Thymus (tissue), 14 donors: ENCODE measurements at places on chromosomes 12 and 14.

DNA sequence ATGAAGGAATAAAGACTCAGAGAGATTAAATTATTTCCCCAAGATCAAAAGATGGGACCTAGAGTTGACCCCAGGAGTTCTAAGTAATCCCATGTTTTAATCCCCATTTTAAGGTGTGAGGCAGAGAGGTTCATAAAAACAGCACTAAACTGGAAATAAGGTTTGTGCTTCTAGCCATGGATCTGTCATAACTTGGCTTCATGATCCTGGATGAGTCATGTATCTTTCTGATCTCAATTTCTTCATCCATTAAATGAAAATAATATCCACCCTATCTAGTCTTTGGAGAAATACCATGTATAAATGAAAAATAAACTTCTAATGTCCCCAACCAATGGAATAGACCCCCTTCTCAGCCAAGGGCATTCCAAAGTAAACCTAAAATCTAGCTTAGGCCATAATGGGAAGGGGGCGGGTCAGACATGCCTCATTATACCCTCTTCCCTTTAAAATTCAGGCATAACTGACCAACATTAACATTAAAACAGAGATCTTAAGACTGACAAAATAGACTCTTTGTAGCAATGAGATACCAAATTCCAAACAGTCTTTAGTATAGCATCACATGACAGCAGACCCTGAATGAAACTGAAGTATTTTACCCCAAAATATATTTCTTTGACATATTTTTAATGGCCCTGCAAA is 47.8 kb downstream of the SLC41A2 start:
- no peak overlapping the region for H3K27ac ChIP-seq
- DNase-seq: no peak
- no peaks in the 10 kb centered on the region for H3K36me3 ChIP-seq

DNA sequence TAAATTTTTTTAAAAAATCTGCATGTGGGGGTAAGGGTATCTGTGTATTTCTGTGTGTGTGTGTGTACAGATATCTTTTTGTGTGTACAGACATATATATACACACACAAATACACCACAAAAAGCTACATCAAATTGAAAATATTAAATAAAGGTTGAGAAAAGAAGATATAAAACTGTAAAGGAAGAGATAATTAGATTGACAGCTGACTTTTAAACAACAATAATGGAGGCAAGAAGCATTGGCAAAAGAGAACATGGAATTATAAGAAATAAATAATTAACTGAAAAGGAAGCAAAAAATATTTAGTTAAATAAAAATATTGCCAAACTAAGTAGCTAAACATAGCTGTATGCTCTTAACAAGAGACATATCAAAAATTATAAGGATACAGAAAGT is 291.4 kb downstream of the FSCB start:
- no peaks in the 10 kb centered on the region for H3K4me1 ChIP-seq
- DNase-seq: no peak

GRCh38 chr14:100138082-100138787 is 21.2 kb downstream of the DEGS2 start:
- peaks cover 97% of the 10 kb centered on the region for H3K36me3 ChIP-seq
- H3K4me1 ChIP-seq: no peaks in the 10 kb centered on the region
- DNase-seq: no peak
- H3K27me3 ChIP-seq: no peaks in the 10 kb centered on the region
- H3K27ac ChIP-seq: no peak overlapping the region

DNA sequence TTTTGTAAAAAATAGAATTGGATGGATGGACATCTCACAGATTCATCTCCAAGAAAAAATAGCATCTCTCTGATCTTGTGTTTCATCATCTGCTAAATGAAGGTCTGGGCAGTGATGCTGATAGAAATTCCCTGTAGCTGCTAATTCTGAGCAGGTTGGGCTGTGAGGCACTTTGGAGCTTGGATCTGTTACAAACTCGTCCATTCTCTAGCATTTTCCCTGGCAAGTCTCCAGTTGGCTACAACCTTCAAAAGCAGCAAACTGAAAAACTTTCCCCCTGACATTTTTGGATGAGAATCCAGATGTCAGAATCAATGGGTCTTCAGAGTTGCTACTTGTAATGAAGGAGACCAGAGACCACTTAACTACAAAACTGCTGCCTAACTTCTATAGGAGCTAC is 72.7 kb downstream of the TPH2 start:
- no peak for DNase-seq
- H3K27me3 ChIP-seq: no peaks in the 10 kb centered on the region
- H3K36me3 ChIP-seq: no peaks in the 10 kb centered on the region
- H3K27ac ChIP-seq: no peak overlapping the region
- H3K4me3 ChIP-seq: no peak overlapping the region
- H3K4me1 ChIP-seq: no peaks in the 10 kb centered on the region

DNA sequence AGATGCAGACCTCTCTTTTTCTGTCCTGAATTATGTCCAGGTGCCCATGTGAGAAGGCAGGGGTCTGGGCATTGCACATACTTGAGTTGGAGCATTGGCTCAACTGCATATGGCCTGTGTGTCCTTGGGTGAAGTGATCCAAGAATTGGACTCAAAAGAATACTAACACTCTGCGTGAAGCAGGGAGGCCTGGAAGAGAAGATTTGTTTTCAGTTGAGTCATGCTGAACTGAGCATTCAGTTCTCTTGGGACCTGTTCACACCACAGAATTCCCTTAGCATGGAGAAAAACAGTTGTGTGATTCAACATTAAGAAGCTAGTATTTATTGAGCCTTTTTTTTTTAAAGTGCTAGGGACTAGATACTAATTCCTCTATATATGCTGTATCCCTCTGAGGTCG is 164.7 kb upstream of the TBX3 start:
- H3K4me3 ChIP-seq: no peak overlapping the region
- H3K27me3 ChIP-seq: no peaks in the 10 kb centered on the region
- no peaks in the 10 kb centered on the region for H3K36me3 ChIP-seq
- no peaks in the 10 kb centered on the region for H3K4me1 ChIP-seq
- no peak overlapping the region for H3K27ac ChIP-seq
- DNase-seq: no peak

- no peak overlapping the region for H3K4me3 ChIP-seq
- H3K4me1 ChIP-seq: no peaks in the 10 kb centered on the region
- H3K36me3 ChIP-seq: no peaks in the 10 kb centered on the region
Observed at GRCh38 chr12:47249719-47250357, 170.1 kb upstream of the AMIGO2 start.

- H3K27ac ChIP-seq: no peak overlapping the region
- no peaks in the 10 kb centered on the region for H3K36me3 ChIP-seq
- no peaks in the 10 kb centered on the region for H3K4me1 ChIP-seq
- H3K27me3 ChIP-seq: no peaks in the 10 kb centered on the region
Observed at GRCh38 chr12:14314801-14315200, 50.7 kb upstream of the ATF7IP start.

DNA sequence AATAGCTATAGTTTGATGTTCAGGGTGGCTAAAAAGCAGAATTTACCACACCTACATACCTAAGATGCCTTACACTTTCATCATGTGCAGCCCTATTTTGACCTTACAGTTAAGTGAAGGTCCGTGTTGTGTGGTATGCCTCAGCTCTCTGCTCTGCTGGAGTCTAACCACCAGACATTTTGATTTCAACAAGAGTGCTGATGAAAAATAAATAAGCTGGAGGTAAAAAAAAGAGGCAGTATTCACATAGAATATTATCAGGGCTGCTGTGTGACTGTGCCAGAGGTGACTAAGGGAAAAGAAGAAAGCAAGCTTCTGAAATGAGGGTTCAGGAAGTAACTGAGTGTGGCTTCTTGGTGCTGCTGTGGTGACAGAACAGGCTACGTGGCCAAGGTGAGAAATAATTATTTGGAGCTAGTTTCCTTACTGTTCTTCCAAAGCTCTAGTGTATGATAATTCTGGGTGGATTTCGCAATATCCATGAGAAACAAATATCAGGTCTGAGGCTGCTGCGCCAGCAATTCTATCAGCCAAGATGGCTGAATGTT is 188.8 kb downstream of the STXBP6 start:
- H3K36me3 ChIP-seq: no peaks in the 10 kb centered on the region
- H3K4me1 ChIP-seq: no peaks in the 10 kb centered on the region
- no peak for DNase-seq
- peak overlapping the region; percentile 12 for H3K27ac ChIP-seq
- H3K27me3 ChIP-seq: no peaks in the 10 kb centered on the region

- no peak overlapping the region for H3K4me3 ChIP-seq
- DNase-seq: no peak
- H3K27ac ChIP-seq: no peak overlapping the region
- H3K4me1 ChIP-seq: no peaks in the 10 kb centered on the region
Observed at GRCh38 chr14:72869407-72870329, 24.2 kb downstream of the DPF3 start.

DNA sequence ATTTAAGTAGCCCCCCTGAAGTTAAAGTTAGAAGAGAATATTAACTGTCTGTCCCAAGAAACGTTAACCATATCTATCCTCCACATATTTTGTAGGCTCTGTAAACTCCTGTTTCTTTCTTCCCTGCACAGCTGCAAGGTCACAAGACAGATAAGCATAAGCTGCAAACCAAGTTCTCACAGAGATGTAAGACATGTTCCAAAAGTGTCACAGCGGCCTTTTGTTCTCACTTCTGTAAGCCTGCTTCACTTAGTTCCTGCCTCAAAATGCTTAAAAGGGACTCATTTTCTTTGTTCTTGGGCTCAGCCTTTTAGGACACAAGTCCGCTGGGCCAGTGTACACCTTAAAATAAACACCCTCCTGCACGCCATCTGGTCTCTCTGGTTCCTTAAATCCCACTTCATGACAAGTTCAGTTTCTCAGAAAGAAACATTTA is 3.2 kb downstream of the RNASE1 start:
- peak; percentile 82 for DNase-seq
- H3K4me1 ChIP-seq: peaks cover 19% of the 10 kb centered on the region
- no peaks in the 10 kb centered on the region for H3K36me3 ChIP-seq
- H3K4me3 ChIP-seq: peak overlapping the region; percentile 3
- no peaks in the 10 kb centered on the region for H3K27me3 ChIP-seq
- peak overlapping the region; percentile 98 for H3K27ac ChIP-seq

DNA sequence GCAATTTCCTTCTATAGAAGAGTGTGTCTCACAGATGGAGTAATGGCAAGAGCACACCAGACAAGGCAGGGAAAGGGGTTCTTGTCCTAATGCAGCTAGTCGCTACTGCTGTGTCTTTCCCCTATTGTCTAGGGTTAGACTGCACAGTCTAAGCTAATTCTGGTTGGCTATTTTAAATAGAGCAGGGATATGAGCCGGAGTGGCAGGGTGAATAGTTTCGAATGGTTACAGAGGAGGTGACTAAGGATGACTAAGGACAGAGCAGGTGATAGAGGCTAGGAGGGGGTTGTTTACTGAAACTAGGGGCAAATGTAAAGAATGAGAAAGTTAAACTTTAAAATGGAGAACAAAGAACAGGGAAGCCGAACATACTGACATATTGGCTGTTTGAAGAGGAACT is 25.6 kb upstream of the CPNE8 start:
- no peak overlapping the region for H3K4me3 ChIP-seq
- no peaks in the 10 kb centered on the region for H3K4me1 ChIP-seq
- no peaks in the 10 kb centered on the region for H3K27me3 ChIP-seq
- no peaks in the 10 kb centered on the region for H3K36me3 ChIP-seq

GRCh38 chr12:84976133-84976532 is 59.9 kb downstream of the TSPAN19 start:
- no peak overlapping the region for H3K27ac ChIP-seq
- no peaks in the 10 kb centered on the region for H3K27me3 ChIP-seq
- H3K36me3 ChIP-seq: no peaks in the 10 kb centered on the region
- no peaks in the 10 kb centered on the region for H3K4me1 ChIP-seq
- H3K4me3 ChIP-seq: no peak overlapping the region
- no peak for DNase-seq
